ENCODE measurements at places on chromosomes 7 and 10.

GRCh38 chr10:42850931-42851330 lies 68.3 kb downstream of the BMS1 start:
- DNase-seq: no peak

DNA sequence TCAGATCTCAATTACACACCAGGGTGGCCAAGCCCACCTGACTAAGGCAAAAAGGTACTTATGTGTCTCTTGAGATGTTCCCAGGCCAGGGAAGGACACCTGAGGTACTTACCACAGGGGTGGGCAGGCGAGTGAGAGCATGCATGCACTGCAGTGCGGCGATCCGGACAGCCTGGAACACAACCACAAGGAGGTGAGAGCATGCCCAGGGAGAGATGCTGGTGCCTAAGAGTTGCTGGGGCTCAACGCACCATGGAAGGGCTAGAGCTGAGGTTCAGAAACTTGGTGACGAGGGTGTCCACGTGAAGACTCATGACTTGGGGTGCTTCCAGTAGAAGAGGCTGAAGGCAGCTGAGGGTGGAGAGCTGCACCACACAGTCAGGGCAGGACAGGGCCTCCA lies 13.1 kb downstream of the ZDHHC16 start:
- DNase-seq: no peak

- DNase-seq: peak; percentile 95
Observed at GRCh38 chr10:99659031-99659867, at the start of gene ENTPD7. ENTPD7 (plus strand) TSS chr10:99659509; CDS start chr10:99659957, 448 bp downstream.

GRCh38 chr10:80136134-80136571 lies 3.6 kb downstream of the PLAC9 start:
- DNase-seq: no peak

GRCh38 chr10:1576467-1577372 lies 160.6 kb downstream of the ADARB2 start:
- DNase-seq: no peak

- DNase-seq: no peak
Observed at GRCh38 chr10:97019213-97019844, 166.4 kb downstream of the SLIT1 start.

Measured in hematopoietic multipotent progenitor cell treated with erythropoietin and hydrocortisone succinate and interleukin-3 and kit ligand, for 8 days (in vitro differentiated cells).